ENCODE measurements at places on chromosomes 5 and 9.
A peak's percentile ranks its signal among the peaks of the same experiment; 100 is the strongest.

- no peak for DNase-seq
These were observed 35.9 kb downstream of the SAXO1 start for GRCh38 chr9:18997151-18997550.

- peak; percentile 47 for DNase-seq
These were observed 19.7 kb downstream of the CAMSAP1 start for GRCh38 chr9:135887585-135888050.

- DNase-seq = peak; percentile 78
These were observed 81.3 kb downstream of the STK10 start for GRCh38 chr5:172106511-172107356.

DNA sequence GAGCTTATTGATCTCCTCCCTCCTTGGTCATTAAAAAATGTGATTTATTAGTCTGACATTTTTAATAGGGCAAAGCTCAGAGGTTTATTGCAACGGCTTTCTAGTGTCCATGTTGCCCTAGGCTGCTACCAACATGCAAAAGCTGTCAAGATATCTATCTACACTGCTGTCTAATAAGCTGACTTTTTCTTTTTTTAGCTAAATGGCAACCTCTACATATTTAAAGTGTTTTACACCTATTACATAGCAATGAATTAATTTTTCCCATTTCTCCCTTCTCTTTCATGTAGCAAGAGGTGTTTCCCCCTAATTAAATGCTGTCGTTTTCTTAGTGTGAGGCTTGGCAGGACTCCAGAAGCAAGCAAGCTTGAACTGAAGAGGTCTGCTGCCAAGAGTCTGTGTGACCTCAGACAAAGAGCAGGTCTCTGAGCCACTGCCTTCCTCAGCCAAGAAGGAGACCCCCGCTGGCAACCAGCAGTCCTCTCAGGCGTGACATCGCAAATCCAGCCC lies 79.4 kb downstream of the GAS1 start:
- DNase-seq = no peak

DNA sequence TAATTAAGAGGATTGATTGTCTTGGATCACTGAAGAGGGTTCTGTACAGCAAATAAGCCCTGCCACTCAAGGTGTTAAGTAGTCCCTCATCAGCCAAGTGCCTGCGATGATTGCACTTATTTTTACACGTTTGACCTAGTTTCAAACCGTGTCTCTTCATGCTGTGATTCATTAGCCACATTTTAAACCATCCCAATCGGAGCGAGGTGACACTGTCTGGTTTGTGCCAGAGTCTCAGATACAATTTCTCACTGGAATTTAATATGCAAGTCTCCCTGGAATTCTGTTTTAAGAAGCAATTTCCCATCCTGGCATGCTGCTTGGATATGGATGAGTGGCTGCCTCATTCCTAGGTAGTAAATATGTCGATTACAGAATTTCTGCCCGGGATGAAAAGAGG lies 1.6 kb downstream of the INSYN2B start:
- DNase-seq = no peak

GRCh38 chr9:69178583-69179011 lies 4.5 kb downstream of the TJP2 start:
- no peak for DNase-seq

GRCh38 chr5:33299621-33300208 lies 141.1 kb upstream of the TARS1 start:
- DNase-seq = no peak

DNA sequence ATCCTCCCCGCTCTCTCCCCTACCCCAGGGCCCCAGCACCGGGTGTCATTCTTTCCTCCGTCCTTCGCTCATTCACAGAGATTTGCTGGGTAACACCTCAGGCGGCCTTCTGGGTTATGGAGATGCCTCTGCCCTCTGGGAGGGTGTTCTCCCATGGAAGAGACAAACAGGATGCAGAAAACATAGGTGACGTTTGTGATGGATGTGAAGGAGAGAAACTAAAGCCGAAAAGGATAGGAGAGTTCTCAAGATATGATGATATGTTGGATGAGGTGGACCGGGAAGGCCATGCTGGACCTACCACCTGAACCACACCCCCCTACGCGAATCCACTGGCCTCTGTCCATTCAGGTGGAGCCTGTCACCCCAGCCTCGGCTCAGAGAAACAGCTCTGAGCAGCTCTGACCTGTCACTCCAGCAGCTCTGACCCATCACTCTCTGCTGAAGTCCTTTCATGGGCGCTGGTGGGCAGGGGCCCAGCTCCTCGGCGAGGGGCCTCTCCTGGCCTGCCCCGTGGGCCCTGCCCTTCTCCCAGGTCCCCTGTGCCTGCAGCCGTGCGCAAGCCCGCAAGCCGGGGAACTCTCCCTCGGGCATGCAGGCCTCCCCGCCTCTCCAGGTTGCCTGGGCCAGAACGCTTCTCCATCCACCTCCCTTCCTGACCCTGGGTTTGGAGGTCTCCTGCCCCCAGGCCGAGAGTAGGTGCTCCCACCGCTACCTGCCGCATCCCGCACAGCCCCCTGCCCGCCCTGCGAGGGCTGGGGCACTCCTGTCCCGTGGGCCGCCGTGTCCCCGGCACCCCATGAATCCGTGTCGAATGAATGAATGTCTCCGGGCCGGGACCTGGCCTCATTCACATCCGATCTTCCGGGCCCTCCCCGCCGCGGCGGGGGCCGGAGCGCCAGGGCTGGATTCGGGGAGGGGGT lies 717 bp upstream of the NCS1 start:
- no peak for DNase-seq

DNA sequence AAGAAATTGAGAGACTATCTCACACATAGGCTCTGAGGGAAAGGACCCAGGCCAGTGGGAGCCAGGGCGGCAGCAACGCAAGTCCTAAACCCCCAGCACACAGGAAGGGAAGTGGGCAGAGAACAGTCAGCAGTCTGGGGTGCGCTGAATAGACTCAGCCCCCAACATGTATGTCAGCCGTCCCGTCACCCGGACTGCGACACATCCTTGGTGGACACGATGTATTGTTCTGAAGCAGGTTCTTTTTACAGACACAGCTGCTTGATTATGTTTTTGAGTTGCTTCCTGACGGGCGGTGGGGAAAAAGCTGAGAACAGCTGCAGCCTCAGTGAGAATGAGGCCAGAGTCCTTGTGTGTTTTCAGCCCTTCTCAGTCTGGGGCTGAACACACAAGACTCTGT lies 64.1 kb upstream of the CXCL14 start:
- no peak for DNase-seq

DNA sequence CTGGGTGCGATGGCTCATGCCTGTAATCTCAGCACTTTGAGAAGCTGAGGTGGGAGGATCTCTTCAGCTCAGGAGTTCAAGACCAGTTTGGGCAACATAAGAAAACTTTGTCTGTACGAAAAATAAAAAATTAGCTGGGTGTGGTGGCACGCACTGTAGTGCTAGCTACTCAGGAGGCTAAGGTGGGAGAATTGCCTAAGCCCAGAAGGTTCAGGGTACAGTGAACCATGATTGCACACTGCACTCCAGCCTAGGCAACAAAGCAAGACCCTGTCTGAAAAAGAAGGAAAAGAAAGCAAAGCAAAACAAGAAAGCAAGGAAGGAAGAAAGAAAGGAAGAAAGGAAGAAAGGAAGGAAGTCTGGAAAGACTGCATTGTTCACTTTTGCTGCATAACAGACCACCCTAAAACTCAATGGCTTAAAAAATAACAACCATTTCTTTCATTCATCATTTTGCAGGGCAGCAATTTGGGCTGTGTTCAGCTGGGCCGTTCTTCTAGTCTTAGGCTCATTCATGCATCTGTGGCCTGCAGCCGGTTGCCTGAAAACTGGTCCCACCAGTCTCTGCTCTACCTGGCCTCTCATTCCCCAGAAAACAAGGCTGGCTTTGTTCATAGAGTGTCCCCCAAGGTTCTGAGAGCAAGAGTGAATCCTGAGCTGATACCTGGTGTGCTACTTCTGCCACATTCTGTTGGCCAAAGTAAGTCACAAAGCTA lies 82.4 kb upstream of the MIER3 start:
- DNase-seq = no peak

DNA sequence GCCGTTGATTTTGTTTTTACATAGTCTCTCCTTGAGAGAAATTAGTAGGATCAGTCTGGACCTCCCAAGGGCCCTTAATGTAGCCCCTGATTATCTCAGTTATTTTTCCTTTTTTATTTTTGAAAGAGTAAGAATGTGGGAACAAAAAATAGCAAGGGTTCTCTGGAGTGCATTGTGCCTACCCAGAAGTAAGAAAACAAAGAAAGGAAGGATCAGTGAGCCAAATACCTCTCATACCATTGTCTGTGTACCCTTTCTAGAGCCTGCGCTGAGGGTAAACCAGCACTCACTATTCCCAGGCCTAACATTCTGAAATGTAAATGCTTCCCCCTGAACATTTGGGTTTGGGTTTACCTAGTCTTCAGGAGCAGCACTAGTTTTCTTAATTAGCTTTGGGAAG lies 213.0 kb upstream of the TARS1 start:
- no peak for DNase-seq

DNA sequence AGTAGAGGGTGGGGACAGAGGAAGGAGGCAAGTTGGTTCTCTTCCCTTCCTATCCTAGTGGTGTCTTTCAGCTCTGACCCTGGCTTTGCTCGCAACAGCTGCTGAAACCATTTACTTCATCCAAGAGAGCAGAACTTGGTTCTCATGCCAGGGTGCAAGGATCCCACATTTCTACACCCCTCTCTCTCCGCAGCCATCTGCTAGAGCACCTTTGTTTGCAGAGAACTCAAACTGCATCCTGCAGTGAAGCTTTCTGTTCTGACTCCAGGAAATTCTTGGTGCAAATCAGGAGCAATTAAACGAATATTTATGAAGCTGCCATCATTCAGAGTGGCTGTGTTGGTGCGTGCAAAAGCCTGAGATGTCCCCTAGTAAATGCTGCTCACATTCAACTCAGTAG lies 31.9 kb downstream of the NEUROG1 start:
- DNase-seq = no peak

- no peak for DNase-seq
These were observed 60.4 kb downstream of the SGCD start for GRCh38 chr5:156387391-156387790.

DNA sequence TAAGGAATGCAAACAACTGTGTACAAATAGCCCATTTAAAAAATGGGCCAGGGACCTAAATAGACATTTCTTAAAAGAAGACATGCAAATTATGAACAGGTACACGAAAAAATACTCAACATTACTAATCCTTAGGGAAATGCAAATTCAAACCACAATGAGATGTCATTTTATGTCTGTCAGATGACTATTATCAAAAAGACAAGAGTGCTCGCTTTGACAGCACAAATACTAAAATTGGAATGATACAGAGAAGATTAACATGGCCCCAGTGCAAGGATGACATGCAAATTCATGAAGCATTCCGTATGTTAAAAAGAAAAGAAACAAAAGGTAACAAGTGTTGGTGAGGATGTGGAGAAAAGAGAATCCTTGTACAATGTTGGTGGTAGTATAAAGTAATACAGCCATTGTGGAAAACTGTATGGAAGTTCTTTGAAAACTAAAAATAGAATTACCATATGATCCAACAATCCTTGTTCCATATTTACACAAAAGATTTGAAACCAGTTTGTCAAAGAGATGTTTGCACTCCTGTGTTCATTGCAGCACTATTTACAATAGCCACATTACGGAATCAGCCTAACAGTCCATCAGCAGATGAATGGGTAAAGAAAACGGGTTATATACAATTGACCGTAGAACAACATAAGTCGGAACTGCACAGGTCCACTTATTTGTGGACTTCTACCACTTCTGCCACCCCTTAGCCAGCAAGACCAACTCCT lies 47.2 kb upstream of the PCAT7 start:
- no peak for DNase-seq

DNA sequence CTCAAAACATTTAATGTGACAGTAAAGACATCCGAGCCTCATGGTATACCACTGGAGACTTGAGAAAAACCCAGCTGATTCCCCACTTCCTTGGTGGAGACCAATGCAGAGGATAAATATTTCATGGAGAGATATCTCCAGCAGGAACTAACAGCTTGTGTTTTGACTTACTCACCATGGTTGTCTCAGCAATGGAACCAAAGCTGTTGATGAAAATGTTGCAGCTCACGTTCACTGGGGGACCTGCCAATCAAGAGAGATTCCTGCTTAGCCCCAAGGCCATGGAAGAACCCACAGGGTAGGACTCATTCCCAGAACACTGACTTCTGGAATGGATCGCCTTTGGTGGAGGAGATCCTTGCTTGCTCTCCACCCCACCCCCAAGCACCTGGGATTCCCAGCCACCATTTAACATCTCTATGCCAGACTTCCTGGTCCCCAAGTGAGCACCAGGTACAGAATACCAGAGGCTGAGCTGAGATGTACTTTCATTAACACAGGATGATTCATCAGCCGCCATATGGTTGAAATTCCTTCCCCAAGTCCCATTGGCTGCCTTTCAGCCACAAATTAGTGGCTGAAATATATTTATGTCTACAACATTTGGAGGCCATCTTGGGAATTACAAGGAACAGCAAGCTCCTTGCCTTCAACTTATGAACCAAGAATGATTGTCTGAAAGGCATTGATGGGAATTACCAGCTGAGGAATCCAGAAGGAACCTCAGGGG lies 37.9 kb downstream of the GLRA1 start:
- DNase-seq = no peak

DNA sequence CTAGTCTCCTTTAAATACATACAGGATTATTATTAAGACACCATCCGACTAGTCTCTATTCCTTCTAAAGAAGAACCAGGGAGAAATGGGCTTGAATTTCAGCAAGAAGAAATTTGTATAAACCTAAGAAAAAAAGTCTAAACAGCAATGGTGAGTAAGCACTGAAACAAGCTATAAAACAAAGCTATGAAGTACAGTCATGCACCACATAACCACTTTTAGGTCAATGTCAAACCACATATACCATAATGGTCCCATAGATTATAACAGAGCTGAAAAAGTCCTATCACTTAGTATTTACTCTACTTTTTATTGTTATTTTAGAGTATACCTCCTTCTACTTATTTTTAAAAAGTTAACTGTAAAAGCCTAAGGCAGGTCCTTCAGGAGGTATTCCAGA lies 102.0 kb upstream of the NFIB start:
- DNase-seq = no peak

DNA sequence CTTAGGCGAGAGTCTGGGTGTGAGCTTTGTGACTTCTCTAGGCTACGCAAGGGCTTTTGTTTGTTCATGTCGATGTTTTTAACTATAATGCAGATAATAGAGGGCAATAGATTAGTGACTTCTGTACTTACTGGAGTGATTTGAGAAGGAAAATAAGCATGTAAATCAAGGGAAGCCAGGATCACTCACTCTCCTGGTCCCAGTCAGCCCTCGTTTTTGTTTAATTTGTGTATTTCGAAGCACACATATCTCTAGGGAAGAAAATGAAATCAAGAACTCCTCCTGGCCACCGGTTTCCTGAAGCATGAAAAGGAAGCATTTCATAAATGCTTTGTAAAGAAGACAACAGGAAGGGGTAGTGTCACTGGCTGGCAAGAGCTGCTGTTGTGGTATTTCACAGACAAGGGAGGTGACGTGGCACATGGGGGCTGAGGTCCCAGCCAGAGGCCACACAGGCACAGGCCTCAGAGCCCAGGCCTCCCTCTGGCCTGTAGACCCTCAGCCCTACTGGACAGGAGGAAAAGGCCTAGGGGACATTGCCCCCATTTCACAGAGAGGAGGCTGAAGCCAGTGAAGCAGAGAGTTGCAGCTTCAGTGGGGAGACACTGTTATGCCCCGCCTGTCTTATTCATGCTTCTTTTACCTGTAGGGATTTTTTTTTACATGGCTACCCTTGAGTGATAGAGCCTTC lies 34.1 kb downstream of the IRF1 start:
- DNase-seq = no peak

Measured in activated CD4-positive, CD25-positive, alpha-beta regulatory T cell treated with anti-CD3 and anti-CD28 coated beads, Interleukin-2, amount 50 U/mL, for 72 hours (primary cell).